ENCODE measurements at places on chromosomes 5 and 9.

GRCh38 chr5:2263763-2264162 lies 381.0 kb upstream of the IRX4 start:
- no peak for DNase-seq

GRCh38 chr9:88571419-88571818 lies 36.4 kb downstream of the NXNL2 start:
- DNase-seq = no peak

DNA sequence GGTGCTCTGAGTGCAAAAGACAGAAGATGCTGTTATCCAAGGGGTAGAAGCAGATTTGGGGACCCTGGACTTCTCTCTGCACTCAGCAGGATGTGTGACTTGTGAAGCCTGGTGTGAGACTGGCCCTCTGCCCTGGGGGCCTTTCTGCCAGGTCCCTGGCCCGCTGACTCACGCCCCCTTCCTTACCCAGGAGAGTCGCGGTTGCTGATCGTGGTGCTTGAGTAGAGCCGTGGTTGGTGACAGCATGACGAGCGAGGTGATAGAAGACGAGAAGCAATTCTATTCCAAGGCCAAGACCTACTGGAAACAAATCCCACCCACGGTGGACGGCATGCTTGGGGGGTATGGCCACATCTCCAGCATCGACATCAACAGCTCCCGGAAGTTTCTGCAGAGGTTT lies 6.5 kb downstream of the NTMT1 start:
- no peak for DNase-seq

DNA sequence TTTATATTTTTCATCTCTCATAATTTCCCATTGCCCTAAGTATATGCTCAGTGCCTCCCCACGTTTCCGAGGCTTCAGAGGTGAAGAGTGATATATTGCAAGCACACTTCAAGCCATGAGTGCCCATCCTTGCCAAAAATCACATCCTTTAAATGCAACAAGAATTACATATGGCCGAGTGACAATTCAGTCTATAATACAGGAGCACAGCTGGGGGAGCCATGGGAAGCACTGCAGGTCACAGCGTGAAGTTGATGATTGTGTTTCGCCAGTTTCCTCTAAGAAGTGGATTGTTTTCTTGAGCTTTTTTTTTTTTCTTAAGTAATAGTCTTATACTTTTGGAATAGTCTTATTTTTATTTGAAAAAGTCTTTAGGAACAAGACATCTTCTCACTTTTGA lies 61.1 kb downstream of the MTRR start:
- DNase-seq = no peak

GRCh38 chr9:131260751-131261452 lies 15.4 kb downstream of the FAM78A start:
- DNase-seq = no peak

DNA sequence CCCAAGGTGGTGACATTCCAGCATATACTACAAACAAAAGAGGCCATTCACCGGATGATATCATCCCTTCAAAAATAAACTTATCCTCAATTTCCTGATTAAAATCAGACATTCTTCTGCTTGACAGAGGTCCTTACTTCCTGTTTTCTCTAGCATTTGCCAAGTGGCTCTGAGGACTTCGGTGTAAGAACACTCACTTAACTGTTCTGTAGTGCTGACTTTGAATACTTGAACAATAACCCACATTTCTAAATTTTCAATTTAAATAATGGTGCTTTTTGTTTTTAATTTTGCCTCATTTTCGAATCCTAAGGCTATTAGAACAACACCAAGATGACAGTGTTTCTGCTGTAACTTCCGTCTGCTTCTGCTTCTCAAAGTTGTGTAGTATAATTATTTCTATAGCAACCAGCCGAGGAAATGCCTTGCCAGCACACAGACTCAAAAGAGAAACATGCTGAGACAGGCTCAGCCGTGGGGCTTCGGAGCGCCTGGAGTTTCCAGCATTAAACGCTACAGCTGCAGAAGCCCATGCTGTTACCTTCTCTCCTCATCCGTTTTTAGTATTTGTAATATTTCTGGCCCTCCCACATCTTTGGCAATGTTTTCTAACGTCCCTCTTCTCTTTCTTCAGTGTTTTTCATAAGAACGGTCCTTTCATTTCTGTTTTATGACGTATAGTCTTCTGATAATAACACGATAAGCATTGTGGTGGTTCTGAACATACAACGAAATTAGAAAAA lies 19.5 kb upstream of the ANXA1 start:
- peak; percentile 84 for DNase-seq

DNA sequence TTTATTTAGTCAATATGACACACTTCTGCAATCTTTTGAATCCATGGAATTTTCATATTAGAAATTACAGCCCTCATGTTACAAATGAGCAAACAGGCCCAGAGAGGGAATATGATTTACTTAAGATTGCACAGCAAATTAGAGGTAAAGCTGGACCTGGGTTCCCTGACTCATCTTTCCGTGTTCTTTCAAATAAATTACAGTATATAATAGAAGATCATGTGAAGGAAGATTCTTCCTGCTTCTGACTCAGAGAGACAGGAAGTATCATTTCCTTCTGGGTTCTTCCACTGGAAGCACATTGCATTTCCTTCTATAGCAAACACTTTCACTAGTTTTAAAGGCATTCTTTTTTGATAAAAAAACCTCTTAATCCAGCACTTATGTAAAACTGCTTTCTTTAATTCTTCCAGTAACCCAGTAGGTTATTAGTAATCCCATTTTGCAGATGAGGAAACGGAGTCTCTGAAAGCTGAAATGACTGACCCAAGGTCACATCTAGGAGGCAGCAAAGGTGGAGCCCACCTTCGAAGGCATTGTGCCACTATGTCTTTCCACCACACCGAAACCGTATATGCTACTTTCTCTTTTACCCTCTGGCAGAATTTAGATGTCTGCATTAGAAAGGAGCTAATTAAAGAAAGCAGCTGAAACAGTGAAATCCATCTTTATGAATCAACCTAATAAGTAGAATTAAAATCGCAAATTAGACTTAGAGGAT lies 566.7 kb upstream of the KLF4 start:
- DNase-seq = peak; percentile 41

DNA sequence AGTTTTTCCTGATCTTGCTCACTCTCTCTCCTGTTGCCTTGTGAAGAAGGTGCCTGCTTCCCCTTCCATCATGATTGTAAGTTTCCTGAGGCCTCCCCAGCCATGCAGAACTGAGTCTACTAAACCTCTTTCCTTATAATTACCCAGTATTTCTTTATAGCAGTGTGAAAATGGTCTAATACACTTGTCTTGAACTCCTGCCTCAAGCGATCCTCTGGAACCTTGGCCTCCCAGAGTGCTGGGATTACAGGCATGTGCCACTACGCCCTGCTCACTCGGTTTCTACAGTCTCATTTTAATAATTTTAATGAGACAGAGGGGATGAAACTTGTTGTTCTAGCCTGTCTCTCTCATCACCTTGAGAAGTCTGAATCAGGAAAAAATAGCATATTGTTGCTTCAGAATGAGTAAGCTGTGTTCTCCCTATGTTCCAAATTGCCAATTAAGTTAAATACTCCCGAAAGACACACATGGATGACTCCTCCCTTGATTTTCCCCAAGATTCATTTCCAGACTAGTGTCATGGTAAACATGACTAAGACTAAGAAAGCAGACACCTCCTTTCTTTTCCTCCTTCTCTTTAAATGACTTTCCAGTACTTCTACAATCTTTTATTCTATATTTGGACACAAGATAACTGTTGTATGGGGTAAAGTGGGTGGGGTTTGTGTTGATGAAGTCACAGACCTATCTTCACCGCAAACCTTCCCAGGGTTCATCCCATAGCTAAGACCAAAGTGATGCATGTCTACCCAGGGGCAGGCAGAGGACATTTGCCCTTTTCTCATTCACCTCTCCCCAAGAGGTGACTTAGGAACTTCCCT lies 7.8 kb upstream of the DNAJC18 start:
- peak; percentile 58 for DNase-seq

- no peak for DNase-seq
Measured at GRCh38 chr5:2220741-2221140, 338.0 kb upstream of the IRX4 start.

GRCh38 chr5:134029156-134029555 lies 24.4 kb upstream of the VDAC1 start:
- DNase-seq = peak; percentile 93

GRCh38 chr5:179825655-179826182 lies 5.0 kb downstream of the SQSTM1 start:
- DNase-seq = peak; percentile 36

DNA sequence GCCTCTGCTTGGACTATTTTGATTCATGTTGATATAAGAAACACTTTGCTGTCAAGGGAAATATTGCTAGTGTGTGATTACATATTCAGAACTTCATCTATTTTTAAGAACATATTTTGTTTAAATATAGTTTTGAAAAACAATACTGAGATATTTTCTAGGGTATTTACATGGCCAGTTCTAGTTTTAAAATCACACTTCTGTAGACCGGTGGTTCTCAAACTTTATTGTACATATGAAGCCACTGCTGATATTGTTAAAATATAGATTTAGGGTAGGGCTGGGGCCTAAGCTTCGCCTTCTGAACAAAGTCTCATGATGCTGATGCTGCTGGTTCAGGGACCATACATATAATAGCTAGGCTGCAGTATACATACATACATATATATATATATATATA lies 1000.0 kb downstream of the PTPRD start:
- no peak for DNase-seq

DNA sequence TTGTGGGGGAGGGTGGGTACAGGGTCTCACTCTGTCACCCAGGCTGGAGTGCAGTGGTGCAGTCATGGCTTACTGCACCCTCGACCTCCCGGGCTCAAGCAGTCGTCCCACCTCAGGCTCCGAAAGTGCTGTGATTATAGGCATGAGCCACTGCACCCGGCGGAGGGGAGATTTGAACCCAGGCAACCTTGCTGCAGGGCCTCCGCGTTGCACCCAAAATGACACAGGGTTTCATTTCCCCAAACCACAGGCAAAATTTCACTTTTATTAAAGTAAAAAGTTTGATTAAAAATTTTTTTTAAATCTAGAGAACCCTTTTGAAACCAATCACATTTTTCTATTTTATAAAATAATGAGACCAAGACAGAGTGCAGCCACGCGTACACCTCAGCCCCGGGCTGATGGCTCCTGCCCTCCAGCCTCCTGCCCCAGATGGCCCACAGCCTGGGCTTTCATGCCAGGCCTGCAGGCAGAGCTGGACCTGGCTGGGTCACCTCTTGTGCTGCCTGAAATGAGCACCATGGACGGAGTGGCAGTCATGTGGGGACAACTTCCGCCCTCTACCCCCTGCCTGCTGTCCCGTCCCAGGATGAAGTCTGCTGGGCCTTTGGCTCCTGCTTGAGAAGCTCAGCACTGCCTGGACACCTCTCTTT lies 30.5 kb downstream of the USP20 start:
- no peak for DNase-seq
